Activated CD4-positive, alpha-beta memory T cell treated with anti-CD3 and anti-CD28 coated beads for 36 hours (primary cell): ENCODE measurements at places on chromosomes 11 and 22. TPM values are rescaled to one million over a fixed set of nuclear protein-coding genes. Genes with fewer than 3 reads are reported as not detected.

- no peak overlapping the region for H3K27ac ChIP-seq
- peak; percentile 34 for DNase-seq
- H3K4me3 ChIP-seq = no peak overlapping the region
- H3K36me3 ChIP-seq = no peaks in the 10 kb centered on the region
Measured at GRCh38 chr11:46906609-46907041, 11.7 kb downstream of the LRP4 start.

GRCh38 chr11:74311352-74311926 lies at the start of gene P4HA3:
TSS of gene P4HA3 (minus strand) at chr11:74311640. CDS start at chr11:74311611, 29 bp downstream.
- H3K27ac ChIP-seq = no peak within 1 kb of the TSS
- peaks cover 30% of the 10 kb centered on the region for H3K27me3 ChIP-seq
- peaks cover 6% of the 10 kb centered on the region for H3K4me1 ChIP-seq
- H3K36me3 ChIP-seq = no peaks in the 10 kb centered on the region
- peak; percentile 66 for DNase-seq
- H3K4me3 ChIP-seq = peak within 1 kb of the TSS; percentile 61

- H3K4me3 ChIP-seq = no peak overlapping the region
- H3K27me3 ChIP-seq = peaks cover 4% of the 10 kb centered on the region
- no peaks in the 10 kb centered on the region for H3K36me3 ChIP-seq
- no peaks in the 10 kb centered on the region for H3K4me1 ChIP-seq
- no peak overlapping the region for H3K27ac ChIP-seq
Measured at GRCh38 chr22:35218079-35218478, 39.2 kb upstream of the HMGXB4 start.

- no peak overlapping the region for H3K4me3 ChIP-seq
- H3K27ac ChIP-seq = no peak overlapping the region
- no peaks in the 10 kb centered on the region for H3K36me3 ChIP-seq
- DNase-seq = no peak
Measured at GRCh38 chr11:12358302-12359188, 18.8 kb upstream of the PARVA start.

- H3K4me1 ChIP-seq = peaks cover 82% of the 10 kb centered on the region
- DNase-seq = peak; percentile 44
- H3K27ac ChIP-seq = peak within 1 kb of the TSS; percentile 84
- no peaks in the 10 kb centered on the region for H3K36me3 ChIP-seq
Measured at GRCh38 chr11:63536669-63537292, at the start of gene PLAAT4. TSS of gene PLAAT4 (plus strand) at chr11:63536808. CDS start at chr11:63536869, 61 bp downstream.

- H3K27ac ChIP-seq = peak overlapping the region; percentile 86
- DNase-seq = peak; percentile 21
- H3K27me3 ChIP-seq = no peaks in the 10 kb centered on the region
- H3K4me3 ChIP-seq = peak overlapping the region; percentile 71
Measured at GRCh38 chr11:62401811-62402210, 17.0 kb upstream of the SCGB1A1 start.

GRCh38 chr11:87463486-87464102 lies 425.9 kb downstream of the TMEM135 start:
- no peak for DNase-seq
- H3K4me3 ChIP-seq = no peak overlapping the region
- H3K4me1 ChIP-seq = no peaks in the 10 kb centered on the region
- H3K27me3 ChIP-seq = peaks cover 3% of the 10 kb centered on the region
- H3K36me3 ChIP-seq = no peaks in the 10 kb centered on the region
- H3K27ac ChIP-seq = no peak overlapping the region

DNA sequence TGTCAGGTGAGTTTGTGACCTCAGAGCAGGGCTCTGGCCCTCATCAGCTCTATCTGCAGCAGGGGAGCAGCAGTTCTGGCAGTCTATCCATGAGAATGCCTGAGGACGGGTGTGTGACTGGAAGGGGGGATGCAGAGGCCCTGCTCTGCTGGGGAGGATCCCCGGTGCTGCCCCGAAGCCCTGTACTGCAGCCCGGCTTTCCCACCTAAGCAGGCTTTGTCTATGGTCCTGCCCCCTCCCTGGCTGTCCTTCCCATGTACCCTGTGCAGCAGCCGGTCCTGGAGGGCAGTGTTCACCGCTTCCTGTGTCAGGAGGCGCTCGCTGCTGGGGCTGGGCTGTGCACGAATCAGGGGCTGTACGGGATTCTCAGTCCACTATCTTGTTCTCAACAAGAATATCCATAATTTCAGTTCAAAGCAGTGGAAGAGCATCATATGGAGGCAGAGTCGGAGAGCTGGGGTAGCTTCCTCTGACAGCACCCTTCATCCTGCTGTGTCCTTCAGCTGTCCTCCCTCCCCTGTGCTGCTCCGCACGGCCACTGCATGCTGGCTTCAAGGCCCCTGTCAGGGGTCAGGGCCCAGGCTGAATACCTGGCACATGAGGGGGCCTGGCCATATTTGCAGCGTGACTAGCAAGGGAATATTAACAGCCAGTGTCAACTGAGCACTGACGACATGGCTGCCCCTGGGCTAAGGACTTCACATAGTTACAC lies 125.2 kb downstream of the CTTN start:
- H3K27me3 ChIP-seq = peaks cover 23% of the 10 kb centered on the region
- no peaks in the 10 kb centered on the region for H3K36me3 ChIP-seq
- no peak for DNase-seq
- H3K4me3 ChIP-seq = no peak overlapping the region
- no peaks in the 10 kb centered on the region for H3K4me1 ChIP-seq

- peaks cover 9% of the 10 kb centered on the region for H3K36me3 ChIP-seq
- H3K27ac ChIP-seq = no peak overlapping the region
- DNase-seq = no peak
- no peaks in the 10 kb centered on the region for H3K27me3 ChIP-seq
Measured at GRCh38 chr22:38097557-38098409, 12.7 kb downstream of the BAIAP2L2 start.

DNA sequence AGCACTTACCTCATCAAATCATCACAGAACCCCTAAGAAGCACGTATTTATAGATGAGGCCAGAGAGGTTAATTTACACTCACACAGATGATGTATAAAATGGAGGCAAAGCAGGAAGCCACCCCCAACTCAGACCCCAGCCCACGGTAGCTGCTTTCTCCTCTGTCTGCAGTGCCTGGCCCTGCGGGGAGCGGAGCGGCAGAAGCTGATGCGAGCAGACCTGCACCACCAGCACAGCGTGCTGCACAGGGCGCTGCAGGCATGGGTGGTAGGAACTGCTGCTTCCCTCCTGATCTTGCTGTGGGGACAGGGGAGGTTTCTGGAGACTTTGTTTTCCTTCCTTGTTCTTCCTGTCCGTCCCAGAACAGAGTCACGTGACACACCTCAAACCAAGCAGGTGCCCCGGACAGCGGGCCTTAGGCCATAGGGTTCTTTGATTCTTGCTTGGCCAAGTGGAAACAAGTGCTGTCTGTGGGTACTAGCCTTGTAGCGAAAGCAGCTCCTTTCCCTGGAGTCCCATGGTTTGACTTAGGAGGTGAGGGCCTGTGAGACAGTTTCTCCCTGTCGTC lies 57.8 kb downstream of the PISD start:
- H3K4me1 ChIP-seq = peaks cover 3% of the 10 kb centered on the region
- DNase-seq = no peak
- no peak overlapping the region for H3K27ac ChIP-seq
- H3K36me3 ChIP-seq = peaks cover 40% of the 10 kb centered on the region

GRCh38 chr11:82750643-82751139 lies 17.0 kb upstream of the FAM181B start:
- no peaks in the 10 kb centered on the region for H3K27me3 ChIP-seq
- no peak overlapping the region for H3K4me3 ChIP-seq
- H3K27ac ChIP-seq = no peak overlapping the region
- DNase-seq = peak; percentile 25

DNA sequence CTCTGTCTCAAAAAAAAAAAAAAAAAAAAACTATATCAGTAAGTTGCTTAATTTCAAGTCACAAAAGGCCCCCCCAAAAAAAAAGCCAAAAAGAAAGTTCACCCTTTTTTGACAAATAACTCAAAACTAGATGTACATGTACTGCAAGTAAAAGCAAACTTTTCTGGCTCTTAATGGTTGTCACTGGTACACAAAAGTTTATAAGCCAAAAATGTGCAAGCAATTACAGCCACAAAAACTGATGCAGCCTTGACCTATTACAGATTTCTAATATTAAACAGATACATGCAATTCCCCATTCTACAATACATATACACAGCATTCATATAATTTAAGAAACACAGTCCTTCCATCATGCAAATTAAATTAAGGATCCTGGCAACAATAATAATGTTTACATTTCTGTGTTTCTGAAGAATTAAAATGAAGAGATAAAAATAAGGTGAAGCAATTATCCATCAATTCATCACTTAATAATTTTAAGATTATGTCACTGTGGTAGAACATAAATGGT lies 18.6 kb downstream of the PICALM start:
- H3K27ac ChIP-seq = peak overlapping the region; percentile 11
- H3K4me1 ChIP-seq = peaks cover 93% of the 10 kb centered on the region
- no peak overlapping the region for H3K4me3 ChIP-seq
- H3K36me3 ChIP-seq = peaks cover 18% of the 10 kb centered on the region

DNA sequence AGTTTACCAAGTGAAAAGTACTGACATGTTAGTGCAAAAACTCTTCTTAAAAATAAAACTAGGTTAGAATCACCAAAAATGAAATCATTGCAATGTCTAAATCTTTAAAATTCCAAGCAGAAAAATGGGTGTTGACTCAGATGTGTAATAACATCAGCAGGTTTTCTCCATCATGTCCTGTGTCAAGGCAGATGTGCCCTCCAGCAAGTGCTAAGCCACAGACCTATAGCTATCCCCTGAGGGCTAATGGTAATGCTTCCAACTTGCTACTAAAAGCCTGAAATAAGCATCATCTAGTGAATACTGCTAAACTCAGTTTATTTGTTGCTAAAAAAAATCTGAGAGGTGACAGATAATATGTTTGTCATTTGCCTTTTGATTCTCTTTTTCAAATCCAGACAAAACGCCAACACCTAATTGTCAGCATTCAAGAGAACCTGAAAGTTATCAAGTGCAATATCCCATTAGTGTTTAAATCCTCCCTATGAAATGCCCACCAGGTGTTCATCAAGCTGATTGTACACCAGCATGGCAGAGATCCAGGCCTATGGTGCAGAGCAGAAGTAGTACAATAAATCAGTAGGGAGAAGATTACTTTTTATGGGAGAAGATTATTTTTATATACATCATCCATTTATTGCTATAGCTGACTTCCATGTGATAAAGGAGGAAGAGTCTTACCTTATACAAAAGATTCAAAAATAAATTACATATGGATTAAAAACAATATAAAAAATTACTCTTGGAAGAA lies 55.1 kb upstream of the SYT9 start:
- DNase-seq = no peak
- no peaks in the 10 kb centered on the region for H3K4me1 ChIP-seq
- no peaks in the 10 kb centered on the region for H3K36me3 ChIP-seq
- peaks cover 3% of the 10 kb centered on the region for H3K27me3 ChIP-seq
- no peak overlapping the region for H3K4me3 ChIP-seq
- no peak overlapping the region for H3K27ac ChIP-seq

GRCh38 chr11:127058524-127058923 lies 58.0 kb upstream of the KIRREL3 start:
- no peaks in the 10 kb centered on the region for H3K27me3 ChIP-seq
- H3K4me1 ChIP-seq = no peaks in the 10 kb centered on the region
- H3K36me3 ChIP-seq = no peaks in the 10 kb centered on the region
- no peak for DNase-seq

- no peak overlapping the region for H3K4me3 ChIP-seq
- no peak for DNase-seq
- no peak overlapping the region for H3K27ac ChIP-seq
- no peaks in the 10 kb centered on the region for H3K27me3 ChIP-seq
- H3K36me3 ChIP-seq = peaks cover 5% of the 10 kb centered on the region
Measured at GRCh38 chr11:26827567-26828081, 105.8 kb upstream of the SLC5A12 start.

The SCGB1D2 gene
- total RNA-seq = not detected

The TMEM86A gene
- 0.50 TPM for total RNA-seq

The SPDYC gene
- total RNA-seq = not detected

The PPFIBP2 gene
- 9.2 TPM for total RNA-seq

The GSTP1 gene
- total RNA-seq = 362 TPM

The EHF gene
- total RNA-seq = not detected

The F2 gene
- not detected for total RNA-seq

The CAVIN3 gene
- 29.2 TPM for total RNA-seq

The STX3 gene
- total RNA-seq = 12.3 TPM

The XKR3 gene
- not detected for total RNA-seq

The BANF1 gene
- 280 TPM for total RNA-seq

The MYBPC3 gene
- total RNA-seq = not detected
